Stimulated activated CD4-positive, alpha-beta T cell treated with anti-CD3 and anti-CD28 coated beads, Interleukin-15, amount 100 ng/mL, for 1 hour (primary cell): ENCODE measurements at places on chromosomes 13 and 19.

- no peak for DNase-seq
Measured at GRCh38 chr13:110856942-110857835, 57.7 kb downstream of the ANKRD10 start.

- DNase-seq = no peak
Measured at GRCh38 chr19:39306075-39306474, 9.9 kb downstream of the IFNL1 start.

DNA sequence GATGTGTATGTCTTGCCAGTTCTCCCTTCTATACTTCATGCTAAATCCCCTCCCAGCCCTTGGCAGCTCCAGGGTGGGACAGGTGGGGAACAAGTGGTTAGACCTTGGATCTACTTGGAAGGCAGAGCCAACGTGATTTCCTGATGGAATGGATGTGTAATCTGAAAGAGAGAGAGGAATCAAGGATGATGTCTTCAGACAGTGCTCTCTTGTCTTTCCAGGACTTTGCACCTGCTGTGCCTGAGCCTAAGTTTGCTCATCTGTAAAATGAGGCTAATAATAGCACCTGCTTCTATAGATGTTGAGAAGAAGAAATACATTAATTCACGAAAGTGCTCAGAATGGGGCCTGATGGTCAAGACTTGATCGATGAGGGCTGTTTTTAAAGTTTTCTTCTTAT is 7.0 kb upstream of the EGLN2 start:
- no peak for DNase-seq

DNA sequence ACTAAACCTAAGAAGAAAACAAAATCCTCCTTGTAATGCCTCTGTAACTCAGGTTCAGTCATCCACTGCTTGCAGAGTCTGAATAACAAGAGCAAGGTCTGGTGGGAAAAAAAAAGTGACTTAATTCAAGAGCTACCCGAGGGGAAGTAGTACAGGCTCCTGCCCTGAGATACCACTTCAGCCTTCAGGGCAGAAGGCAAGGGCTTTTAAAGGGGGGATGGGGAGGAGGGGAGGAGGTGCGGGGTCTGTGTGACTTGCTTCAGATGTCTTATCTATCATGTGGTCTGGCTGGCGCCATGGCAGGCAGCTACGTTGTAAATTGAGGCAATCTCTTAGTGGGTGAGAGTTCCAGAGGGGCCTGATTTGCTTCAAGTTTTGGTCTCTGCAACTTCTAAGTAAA is 66.7 kb downstream of the LRRC63 start:
- no peak for DNase-seq

DNA sequence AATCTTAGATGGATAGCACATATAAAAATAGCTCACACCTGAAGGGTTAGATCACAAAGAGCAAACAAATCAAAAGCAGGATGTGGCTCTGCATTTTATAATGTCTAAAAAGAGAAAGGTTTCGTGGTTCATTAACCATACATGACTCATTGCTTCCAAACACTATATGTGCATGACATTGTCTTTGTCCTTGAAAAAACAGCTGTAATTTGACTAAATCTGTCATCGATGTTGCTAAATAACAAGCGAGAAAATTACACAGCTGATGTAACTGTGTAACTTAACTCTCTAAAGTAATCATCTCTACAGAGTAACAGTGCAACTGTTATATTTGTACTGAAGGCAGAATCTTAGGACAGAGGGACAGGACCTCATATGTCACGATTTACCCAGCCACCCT is 383.1 kb upstream of the GPC6 start:
- no peak for DNase-seq

DNA sequence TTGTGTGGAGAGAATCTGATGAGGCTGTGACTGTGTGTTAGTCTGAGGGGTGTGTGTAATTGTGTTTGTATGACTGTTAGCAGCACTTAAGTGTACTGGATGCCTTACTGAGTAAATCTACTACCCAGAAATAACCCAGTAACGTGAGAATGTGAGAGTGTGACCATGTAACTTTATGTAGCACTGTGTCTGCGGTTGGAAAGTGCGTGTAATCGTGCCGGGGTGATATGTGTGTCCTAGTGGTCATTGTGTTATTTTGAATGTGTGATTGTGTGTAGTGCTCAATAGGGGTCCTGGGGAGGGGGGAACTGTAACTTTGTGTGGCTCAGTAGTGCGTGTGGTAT is 550 bp downstream of the ZNF383 start:
- DNase-seq = no peak

DNA sequence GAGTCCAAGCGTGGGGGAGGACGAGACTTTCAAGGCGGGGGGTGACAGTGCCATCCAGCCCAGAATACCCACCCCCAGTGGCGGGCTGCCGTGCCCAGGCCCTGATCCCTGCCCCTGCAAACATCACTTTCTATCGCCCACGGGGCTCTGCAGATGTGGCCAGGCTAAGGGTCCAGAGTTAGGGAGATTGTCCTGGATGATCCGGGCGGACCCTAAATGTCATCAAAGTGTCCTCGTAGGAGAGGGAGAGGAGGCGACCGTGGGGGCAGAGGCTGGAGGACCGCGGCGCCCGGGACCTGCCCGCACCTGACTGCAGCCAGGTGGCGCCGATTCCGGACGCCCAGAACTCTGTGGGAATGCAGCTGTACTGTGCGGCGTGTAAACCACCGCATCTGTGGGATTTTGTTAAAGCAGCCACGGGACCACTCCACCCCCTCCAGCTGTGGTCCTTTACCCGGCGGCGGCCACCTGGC is 32.4 kb downstream of the GJA3 start:
- DNase-seq = no peak

- DNase-seq = no peak
Measured at GRCh38 chr19:42794765-42795164, 29.3 kb upstream of the PSG8 start.

DNA sequence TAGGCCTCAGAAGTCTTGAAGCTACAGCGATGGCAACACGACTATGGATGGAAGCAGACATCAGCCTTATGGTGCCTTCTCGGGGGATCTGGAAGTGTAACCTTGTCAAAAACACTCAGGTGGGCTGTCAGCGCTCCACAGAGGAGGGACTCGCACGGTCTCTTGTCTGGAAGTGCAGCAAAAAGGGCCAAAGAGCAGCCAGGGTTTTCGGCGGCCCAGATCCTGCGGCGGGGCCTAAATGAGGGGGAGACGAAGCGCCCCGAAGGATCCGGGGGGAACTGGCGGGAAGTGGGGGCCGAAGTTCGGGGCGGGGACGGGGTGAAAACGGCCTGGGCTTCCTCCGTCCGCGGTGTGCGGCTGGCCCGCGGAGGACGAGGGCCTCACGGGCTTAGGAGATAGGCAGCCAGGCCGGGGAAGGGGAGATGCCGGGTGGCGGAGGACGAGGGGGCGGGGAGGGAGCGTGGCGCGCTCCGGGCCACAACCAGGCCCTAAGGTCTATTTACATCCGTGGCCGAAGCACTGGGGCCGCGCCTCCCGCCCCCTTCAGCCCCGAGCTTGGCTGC is 637 bp downstream of the RANBP3 start:
- no peak for DNase-seq

- no peak for DNase-seq
Measured at GRCh38 chr19:49746206-49746958, 16.7 kb downstream of the TSKS start.

GRCh38 chr13:70816853-70817252 is 708.6 kb upstream of the KLHL1 start:
- no peak for DNase-seq

DNA sequence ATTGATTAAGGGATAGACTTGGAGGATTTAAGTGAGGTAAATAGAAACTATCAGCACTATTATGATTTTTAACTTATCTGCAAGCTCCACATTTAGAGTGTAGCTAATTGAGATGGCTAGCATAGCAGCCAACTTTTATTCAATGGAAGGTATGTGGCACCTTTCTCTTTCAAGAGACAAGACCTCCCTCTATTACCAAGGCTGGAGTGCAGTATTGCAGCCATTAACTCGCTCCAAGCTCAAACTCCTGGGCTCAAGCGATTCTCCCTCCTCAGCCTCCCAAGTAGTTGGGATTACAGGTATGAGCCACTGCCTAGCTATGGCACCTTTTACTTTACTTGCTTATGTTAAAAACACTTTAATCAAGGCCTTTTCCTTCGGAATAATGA is 8.2 kb downstream of the TPT1 start:
- no peak for DNase-seq
